ENCODE measurements at places on chromosomes 2 and 18.

- no peak for DNase-seq
These were observed 25.4 kb downstream of the EPHA4 start for GRCh38 chr2:221546505-221547225.

GRCh38 chr18:47248115-47248603 is 3.3 kb downstream of the SKOR2 start:
- DNase-seq = no peak

GRCh38 chr2:239313776-239314175 is 87.0 kb downstream of the HDAC4 start:
- DNase-seq = no peak

GRCh38 chr18:10291568-10291981 is 162.9 kb upstream of the APCDD1 start:
- no peak for DNase-seq

DNA sequence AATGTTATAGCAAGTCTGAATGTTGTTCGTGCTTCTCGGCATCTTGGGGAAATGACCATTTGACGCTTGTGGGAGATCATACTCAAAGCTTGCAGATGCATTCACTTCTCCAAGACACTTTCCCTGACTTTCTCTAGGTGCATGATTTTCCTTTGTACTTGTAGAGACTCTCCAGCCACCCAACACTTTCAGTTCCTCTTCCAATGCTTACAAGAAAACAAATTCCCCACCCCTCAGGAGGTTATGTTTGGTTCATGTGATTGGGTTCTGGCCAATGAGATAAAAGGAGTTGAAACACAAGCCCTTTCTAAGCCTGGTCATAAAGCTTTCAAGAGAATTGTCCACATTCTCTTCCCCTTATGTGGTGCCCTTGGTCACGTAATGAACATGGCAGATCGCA is 156.3 kb downstream of the EPHA4 start:
- DNase-seq = no peak

DNA sequence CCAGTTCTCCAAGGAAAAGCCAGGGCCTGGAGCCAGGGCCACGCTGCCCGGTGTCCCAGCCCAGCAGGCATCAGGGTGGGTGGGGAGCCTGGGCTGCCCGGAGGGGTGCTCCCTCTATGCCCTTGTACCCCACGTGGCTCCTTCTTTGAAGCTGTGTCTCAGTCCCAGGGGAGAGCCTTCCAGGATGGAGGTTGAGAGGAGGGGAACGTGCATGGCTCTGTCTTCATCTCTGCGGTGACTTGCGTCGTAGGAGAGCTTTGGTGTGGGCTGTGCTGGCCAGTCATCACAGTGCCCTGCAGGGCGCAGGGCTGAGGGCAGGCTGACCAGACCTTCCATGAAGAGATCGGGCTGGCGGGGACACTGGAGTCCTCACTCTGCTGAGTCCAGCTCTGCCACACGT is 197.2 kb downstream of the LDLRAD4 start:
- no peak for DNase-seq

DNA sequence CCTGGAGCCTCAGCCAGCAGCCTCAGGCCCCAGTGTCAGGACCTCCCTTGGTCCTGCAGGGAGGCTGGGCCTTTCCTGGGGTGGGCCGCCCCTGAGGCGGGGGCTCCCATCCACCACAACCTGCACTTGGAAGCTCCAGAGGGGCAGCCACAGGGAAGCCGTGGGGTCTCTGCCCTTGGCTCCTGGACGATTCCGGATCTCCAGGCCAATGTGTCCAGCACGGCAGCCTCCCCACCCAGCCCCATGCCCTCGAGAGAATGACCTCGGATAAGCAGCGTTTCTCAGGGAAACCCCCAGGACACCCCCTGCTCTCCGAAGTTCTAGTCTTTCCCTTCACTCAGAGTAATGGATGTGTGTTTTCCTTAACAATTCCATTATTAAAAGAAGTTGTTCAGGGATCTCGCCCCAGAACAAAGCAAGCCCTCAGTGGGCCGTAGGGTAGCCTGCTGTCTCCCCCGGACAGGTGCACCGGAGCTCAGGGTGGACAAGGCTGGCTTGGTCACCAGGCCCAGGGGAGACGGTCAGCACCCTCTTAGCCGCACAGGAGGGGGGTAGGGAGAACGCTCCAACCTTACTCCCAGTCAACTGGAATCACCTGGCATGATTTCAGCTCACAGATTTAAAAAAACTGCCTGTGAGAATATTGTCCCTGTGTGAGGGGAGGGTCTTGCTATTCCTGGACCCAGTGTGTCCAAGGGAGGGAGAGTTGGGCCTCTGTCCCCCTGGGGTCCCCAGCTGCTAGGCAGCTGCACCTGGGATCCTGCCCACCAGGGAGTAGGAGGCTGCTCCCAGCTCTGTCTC is 72.2 kb upstream of the OTOS start:
- DNase-seq = no peak

GRCh38 chr2:116674188-116674587 is 1140.3 kb upstream of the DDX18 start:
- no peak for DNase-seq

- DNase-seq = no peak
These were observed 123.0 kb upstream of the SETBP1 start for GRCh38 chr18:44557616-44558151.

- DNase-seq = no peak
These were observed 21.7 kb upstream of the PPP3R1 start for GRCh38 chr2:68274022-68274421.

GRCh38 chr2:46815121-46815802 is 100.3 kb downstream of the MCFD2 start:
- DNase-seq = no peak

DNA sequence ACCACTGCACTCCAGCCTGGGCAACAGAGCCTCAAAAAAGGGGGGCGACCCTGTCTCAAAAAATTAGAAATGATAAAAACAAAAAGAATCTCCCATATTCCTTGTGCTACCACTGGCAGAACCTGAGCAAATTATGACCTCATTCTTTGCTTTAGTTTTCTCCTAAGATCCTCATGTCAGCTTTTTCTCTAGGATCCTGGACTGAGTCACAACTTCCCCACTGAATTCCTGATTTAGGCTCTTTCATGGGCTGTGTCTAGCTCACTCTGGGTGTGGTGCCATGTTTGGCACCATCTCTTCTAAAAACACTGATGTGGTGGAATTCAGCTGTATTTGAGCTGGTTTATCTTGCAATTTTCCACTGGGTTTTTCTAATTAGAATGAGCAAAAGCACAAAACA is 37.1 kb downstream of the EXOC6B start:
- DNase-seq = no peak

GRCh38 chr2:61443342-61444041 is 27.4 kb downstream of the USP34 start:
- DNase-seq = no peak

DNA sequence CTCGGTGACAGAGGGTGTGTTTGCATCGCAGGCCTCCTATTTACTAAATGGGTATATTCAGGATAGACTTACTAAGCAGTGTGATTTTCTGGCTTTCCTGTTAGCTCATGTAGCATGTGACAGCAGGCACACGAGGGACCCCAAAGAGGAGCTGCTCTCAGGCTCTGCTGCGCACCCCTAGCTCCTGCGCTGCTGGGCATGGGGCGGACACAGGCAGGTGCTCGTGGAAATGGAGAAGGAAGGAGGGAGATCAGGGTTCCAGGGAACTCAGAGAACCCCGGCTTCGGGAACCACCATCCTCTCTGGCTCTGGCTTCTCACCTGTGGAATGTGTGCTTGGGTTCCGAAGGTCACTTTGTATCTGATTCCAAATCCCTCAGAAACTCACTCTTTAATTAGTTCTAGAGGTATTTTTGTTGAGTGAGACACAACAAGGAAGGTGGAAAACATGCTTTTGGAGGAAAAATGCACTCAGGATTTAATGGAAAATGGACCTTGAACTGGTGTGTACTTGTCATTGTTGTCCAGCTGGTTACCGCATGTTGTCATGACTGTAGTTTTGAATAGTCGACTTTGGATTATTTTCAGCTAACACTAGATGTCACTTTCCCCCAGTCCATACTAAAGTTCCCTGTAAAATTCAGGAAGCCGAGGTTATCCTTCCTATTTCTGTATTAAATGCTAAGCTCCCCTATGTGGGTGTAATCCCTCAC is 3.5 kb downstream of the SNTG2 start:
- DNase-seq = no peak

- no peak for DNase-seq
These were observed 556.3 kb downstream of the ARHGAP15 start for GRCh38 chr2:143685421-143686078.
